ENCODE measurements at places on chromosomes 7 and 10.
A peak's percentile ranks its signal among the peaks of the same experiment; 100 is the strongest.

DNA sequence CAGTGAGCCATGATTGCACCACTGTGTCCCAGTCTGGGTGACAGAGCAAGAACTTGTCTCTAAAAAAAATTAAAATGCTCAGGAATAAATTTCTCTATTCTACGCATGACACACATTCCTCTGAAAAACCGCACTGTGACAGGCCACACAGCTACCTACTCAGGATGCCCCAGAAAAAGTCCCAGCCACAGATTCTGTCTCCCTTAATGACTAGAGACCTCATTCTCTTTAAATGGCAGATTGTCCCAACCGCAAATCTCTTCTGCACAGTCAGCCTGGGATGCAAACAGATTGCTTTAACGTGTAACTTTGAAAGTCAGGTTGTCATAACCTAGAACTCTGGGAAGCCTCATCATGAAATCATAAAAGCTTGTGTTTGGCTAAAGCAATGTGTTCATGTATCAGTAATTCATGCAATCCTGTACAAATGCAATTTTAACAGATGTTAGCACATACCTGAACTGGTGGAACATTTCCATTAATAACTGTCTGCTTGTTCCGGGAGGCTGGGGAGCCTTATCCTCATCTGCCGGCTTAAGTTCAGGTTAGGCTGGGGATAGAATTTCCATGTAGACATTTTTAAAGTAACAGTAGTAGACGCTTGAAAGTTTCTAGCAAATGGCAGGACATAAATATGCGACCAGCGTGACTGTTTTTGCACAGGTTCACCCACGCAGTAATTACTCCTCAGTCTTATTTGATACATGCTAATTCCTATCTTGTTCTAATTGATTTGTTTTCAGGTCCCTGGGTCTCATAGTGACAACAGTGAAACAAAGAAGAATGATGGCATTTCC lies 26.2 kb upstream of the MSRB2 start:
- DNase-seq: no peak

DNA sequence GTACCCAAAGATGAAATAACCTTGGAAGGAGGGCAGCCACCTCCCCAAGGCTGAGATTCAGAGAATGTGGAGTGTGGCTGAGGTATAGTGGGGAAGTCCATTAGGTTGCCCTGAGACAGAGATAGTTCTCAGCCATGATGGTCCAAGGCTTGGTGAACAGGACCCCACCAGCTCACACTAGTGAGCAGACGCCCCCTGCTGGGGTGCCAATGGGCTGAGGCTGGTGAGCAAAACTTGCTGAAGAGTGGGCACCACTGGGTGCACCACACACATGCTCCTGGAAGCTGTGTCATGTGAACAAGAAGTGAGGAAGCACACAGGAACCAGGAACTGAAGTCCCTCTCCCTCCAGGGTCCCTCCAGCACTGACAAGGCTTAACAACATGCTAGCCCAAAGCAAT lies 8.9 kb downstream of the FBXL13 start:
- peak; percentile 60 for DNase-seq

DNA sequence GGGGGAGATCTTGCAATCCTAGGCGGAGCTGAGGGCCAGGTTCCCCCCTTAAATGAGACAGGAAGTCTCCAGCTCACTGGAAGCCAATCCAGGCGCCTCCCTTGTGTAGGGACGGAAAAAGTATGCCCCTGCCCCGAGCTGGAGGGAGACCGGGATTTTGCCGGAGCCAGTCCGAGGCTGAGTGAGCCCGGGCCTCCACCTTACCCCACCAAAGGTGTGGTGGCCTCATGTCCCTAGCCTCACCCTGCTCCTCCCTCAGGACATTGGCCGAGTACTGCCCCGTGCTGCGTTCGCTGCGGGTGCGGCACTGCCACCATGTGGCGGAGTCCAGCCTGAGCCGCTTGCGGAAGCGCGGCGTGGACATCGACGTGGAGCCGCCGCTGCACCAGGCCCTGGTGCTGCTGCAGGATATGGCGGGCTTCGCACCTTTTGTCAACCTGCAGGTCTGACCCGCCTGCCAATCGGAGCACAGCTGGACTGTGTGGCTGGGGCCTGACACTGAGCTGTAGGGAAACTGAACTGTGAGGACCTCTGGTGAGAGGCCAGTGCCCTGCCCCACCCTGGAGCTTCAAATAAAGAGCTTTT lies 2.0 kb downstream of the FBXL15 start:
- DNase-seq: peak; percentile 74

GRCh38 chr10:121578965-121579364 lies 19.3 kb downstream of the FGFR2 start:
- DNase-seq: no peak

GRCh38 chr10:132559538-132559937 lies 22.0 kb downstream of the INPP5A start:
- DNase-seq: no peak

DNA sequence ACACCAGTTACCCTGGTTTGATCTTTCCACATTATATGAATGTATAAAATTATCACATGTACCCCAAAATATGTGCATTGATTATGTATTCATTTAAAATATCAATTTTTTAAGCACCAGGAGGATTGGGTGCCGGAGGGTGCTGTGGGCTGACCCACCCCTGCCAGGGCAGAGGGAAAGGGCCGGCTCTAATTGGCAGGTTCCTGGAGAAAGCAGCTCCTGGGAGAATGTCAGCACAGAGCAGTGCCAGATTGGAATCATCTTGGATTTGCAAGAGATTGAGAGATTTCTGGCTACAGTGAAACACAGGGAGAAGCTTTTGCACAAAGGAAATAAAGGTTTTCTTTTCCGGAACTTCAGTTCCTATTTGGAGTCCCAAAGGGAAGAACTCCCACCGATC lies 264.4 kb upstream of the TCERG1L start:
- DNase-seq: no peak

- no peak for DNase-seq
These were observed 874.2 kb downstream of the KCNMA1 start for GRCh38 chr10:76763376-76763775.

DNA sequence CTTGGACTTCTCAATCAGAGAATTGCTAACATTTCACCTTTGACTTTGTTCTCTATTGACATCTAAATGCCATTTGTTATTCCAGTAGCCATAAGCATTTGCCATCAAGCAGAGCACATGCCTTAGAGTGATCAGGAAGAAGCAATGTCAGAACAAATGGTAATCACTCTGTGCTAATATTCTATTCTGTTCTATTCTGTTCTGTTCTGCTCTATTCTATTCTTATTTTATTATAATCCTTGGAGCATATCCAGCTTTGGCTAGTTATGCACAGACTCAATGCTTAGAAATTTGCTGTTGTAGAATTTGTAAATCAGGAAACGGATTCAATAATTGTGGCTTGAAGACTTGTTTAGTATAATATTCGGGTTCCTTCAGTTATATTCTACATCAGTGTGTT lies 175.4 kb downstream of the EXOC4 start:
- DNase-seq: no peak

DNA sequence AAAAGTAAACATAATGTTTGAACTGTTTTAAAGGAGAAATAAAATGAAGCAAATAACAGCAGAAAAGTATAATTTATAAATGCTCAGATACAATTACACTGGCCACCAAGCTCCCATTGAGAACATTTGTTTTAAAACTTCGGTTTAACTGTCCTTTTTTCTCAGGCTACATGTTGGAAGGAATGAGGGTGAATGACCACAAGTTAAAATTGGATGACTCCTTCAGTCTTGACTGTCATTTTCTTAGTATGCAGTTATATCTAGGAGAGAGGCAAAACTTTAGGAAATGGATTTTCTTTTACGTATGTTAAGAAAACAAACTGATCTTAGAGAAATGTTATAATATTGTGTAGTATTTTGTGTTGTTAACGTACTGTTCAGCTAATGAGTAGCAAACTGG lies 5.0 kb downstream of the TRIM24 start:
- no peak for DNase-seq

- DNase-seq: no peak
These were observed 50.7 kb upstream of the AMPH start for GRCh38 chr7:38681882-38682281.

DNA sequence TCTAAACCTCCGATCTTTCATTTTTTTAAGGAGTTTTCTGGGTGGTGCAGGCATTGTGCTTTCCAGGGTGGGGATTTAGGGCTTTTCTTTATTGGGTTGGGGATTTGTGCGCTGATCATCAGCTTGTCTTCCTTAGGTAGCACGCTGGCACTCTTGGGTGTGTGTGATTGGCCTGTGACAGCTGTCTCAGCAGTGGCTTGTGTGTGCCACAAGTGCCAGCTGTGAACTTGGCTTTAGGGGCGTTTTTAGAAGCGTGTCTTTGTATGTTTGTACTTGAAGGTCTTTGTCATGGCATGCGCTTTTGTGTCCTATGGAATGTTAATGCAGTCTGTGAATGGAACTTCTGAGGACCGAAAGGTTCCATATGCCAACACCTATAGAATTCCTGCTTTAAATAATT lies 788 bp downstream of the AKAP9 start:
- peak; percentile 42 for DNase-seq

DNA sequence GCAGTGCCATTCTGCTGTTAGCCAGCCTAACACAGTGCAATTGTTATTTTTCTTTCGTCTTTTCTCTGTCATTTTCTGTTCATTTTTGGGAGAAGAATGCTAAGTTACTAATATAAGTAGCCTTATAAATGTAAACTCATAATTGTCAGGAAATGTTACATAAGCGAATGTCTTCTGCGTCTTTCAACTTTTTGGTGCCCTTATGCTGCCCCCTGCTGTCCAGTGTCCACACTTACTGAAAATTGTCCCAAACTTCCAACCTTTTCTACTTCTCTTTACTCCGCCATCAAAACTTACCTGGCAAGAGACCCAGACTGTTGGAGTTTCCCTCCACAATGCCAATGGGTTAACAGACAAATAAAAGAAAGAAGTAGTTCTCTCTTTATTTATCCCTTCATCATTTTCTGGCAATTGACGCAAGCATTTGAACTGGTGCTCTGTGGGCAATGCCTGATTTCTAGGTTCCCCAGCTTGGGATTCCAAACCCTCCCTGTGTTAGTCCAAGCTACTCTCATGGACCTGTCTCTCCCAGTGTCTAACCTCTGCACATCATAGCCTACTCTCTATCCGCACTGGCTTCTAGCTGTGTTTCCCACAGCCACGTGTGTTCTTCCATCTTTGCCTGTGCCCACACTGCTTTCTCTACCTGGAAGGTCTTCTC lies 21.0 kb upstream of the EPC1 start:
- DNase-seq: peak; percentile 73

- DNase-seq: no peak
These were observed 39.1 kb upstream of the ABLIM1 start for GRCh38 chr10:114697061-114697598.

- DNase-seq: no peak
These were observed 1106.2 kb upstream of the CELF2 start for GRCh38 chr10:9911488-9911887.

GRCh38 chr7:120709972-120710320 lies 148.0 kb downstream of the TSPAN12 start:
- no peak for DNase-seq

DNA sequence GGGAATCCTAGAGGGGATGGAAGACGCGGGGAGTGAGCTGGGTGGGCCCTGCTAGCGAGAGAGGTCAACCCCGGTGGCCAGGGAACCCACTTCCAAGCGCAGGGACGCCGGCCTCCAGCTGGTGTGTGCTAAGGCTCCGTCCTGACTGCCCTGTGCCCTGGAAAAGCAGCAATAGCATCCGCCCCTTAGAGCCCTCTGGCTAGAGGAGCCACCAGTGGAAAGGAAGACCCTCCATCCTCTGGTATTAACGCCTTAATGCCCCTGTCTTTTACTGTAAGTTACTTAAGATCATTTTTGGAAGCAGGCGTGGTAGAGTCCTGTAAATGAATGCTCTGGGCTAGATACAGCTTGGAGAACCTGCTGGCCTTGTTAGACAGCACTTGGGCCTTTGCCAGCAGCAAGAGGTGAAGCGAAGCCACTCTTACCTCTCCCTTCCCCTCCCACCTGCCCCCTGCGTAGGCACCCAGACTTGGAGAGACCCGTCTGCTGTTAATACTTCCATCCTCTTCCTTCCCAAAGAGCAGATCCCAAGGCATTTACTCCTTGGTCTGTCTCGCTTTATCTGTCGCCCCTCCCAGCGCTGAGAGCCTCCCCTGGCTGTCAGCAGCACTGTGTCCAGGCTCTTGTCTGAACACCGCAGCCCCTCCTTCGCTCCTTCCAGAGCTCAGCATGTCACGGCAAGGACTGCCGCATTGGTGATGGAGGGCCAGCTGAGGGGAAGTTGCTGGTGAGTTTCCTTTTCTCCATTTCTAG lies 4.6 kb downstream of the REPIN1 start:
- no peak for DNase-seq

DNA sequence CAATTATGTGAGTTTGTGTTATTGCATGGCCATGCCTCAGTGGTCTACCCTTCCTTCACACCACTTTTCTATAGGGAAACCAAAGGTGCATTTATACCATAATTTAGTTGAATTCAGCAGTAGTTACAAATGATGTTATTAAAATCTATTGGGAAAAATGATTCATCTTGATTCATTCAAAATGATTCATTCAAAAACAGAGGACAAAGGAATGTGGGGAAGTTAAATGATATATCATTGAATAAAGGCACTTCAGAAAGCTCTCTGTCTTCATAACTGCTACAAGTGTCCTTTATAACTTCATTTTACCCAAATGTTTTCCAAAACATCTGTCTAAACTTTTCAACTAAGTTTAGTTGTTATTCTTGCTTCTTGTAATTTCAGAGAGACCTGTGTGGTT lies 722.9 kb downstream of the GRM8 start:
- DNase-seq: no peak

- DNase-seq: no peak
These were observed 534.8 kb downstream of the AUTS2 start for GRCh38 chr7:70132852-70133690.

DNA sequence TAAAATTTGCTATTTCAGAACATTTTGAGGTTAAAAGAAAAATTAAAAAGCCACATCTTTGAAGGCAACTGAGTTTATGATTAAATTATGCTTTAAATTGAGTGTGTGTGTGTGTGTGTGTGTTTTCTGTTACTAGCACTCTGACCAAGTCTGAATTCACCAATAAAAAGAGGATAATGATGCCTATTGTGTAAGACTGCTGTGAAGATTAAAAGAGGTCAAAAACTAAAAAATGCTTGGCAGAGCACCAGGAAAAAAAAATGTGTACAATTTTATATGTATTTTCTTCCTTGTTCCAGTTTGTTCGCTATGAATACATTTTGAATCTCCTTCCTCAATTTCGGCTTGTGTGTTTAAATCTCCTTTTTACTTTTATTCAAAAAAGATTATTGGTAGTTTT lies 316.6 kb upstream of the MAGI2 start:
- no peak for DNase-seq

DNA sequence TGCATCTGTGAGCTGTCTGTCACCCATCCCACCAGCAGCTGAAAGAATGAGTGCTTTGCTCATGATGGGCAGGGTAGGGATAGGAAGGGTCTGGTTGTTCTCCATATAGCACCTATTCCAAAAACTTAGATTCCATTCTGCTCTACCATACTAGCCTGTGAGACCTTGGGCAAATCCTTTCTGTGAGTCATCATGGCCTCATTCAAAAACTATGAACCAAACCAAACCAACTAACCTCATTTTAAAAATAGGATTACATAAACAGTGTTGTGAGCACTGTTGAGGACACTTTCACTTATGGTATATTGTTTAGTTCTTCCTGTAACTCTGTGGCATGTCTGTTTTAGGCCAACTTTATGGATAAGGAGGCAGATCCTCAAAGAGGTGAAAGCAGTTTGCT lies 30.9 kb upstream of the STEAP4 start:
- DNase-seq: no peak

All from activated T-cell treated with anti-CD3 and anti-CD28 coated beads, Interleukin-2, amount 50 U/mL, for 24 hours (primary cell).